ENCODE measurements at places on chromosomes 5 and 9. TPM values are rescaled to one million over a fixed set of nuclear protein-coding genes. Genes with fewer than 3 reads are reported as not detected.

The OR1N2 gene
- not detected for total RNA-seq

The RPL35 gene
- total RNA-seq, result 1,905 TPM

The TTC33 gene
- total RNA-seq, result 23.1 TPM

The IFNA21 gene
- not detected for total RNA-seq

The SLU7 gene
- 38.4 TPM for total RNA-seq

The SPATA9 gene
- total RNA-seq, result not detected

The DOCK8 gene
- total RNA-seq, result 121 TPM

The IL7R gene
- 64.1 TPM for total RNA-seq

The SREK1IP1 gene
- 31.1 TPM for total RNA-seq

The CCNH gene
- 67.2 TPM for total RNA-seq

The GRXCR2 gene
- not detected for total RNA-seq

The SEMA5A gene
- total RNA-seq, result not detected

The STPG3 gene
- total RNA-seq, result 0.99 TPM

The NUTM2G gene
- total RNA-seq, result not detected

The PTGER4 gene
- total RNA-seq, result 53.0 TPM

The IL13 gene
- total RNA-seq, result 231 TPM

The DRD1 gene
- not detected for total RNA-seq

The PTPRD gene
- total RNA-seq, result not detected

The FAM200C gene
- 1.4 TPM for total RNA-seq

The TMC1 gene
- total RNA-seq, result not detected

The SEMA4D gene
- total RNA-seq, result 368 TPM

The IL4 gene
- 20.5 TPM for total RNA-seq

The ARL14EPL gene
- total RNA-seq, result not detected

The SLCO6A1 gene
- not detected for total RNA-seq

The KCNN2 gene
- not detected for total RNA-seq

The GCNT4 gene
- total RNA-seq, result 0.70 TPM

Measured in activated CD4-positive, alpha-beta T cell treated with anti-CD3 and anti-CD28 coated beads, Interleukin-2, amount 10 ng/mL, durations not matched to agents 24 days and 14 days (primary cell).